Stimulated activated CD4-positive, alpha-beta T cell treated with anti-CD3 and anti-CD28 coated beads, TNF-alpha, amount 100 ng/mL, for 24 hours (primary cell): ENCODE measurements at places on chromosomes 12 and 14.

- DNase-seq, result no peak
Measured at GRCh38 chr14:95211721-95212504, 54.6 kb upstream of the DICER1 start.

DNA sequence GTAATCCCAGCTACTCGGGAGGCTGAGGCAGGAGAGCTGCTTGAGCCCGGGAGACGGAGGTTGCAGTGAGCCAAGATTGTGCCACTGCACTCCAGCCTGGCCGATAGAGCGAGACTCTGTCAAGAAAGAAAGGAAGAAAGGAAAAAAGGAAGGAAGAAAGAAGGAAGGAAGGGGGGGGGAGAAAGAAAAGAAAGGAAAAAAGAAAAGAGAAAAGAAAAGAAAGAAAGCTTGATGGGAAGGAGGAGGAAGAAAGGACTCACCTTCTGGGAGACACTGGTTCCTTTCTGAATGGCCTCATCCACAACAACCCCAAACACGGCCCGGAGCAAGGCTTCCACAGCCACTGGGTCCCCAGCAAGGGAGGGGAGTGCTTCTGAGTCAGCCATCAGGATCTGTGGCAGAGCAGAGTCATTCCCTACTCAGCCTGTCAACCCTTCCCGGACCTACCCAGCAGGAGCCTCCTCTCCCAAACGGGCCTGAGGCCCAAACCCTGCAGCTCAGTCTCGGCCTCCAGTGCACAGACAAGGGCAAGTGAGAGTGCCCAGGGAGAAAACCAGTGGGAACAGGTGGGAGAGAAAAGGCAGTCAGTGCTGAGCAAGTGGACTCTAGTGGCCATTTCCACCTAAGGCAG lies 7.3 kb upstream of the ZNF740 start:
- DNase-seq, result no peak

GRCh38 chr12:117149431-117149830 lies 40.8 kb downstream of the FBXO21 start:
- DNase-seq, result no peak

GRCh38 chr12:115667116-115667515 lies 610.4 kb downstream of the MED13L start:
- DNase-seq, result no peak

DNA sequence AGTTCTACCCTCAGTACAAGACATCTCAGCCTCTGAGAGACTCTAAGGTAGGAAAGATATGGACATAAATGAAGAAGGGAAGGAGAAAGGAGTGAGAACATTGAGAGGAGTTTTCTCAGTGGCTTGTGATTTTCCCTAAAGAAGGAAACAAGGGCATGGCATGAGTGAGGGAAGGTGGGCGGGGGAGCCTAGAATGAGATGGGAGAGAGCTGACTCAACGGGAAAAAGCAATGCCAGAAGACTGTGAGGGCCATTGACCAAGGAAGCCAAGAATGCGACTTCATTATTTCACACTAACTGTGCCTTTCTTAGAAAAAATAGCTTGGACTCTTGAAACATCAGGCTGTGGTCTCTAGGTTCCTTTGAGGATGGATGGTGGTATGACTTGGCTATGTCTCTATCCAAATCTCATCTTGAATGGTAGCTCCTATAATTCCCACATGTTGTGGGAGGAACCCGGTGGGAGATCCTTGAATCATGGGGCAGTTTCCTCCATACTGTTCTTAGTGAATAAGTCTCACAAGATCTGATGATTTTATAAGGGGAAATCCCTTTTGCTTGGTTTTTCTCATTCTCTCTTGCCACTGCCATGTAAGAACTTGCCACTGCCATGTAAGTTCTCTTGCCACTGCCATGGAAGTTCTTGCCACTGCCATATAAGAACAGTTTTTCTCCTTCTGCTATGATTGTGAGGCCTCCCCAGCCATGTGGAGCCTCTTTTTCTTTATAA lies 279.6 kb downstream of the NUAK1 start:
- DNase-seq, result no peak

- DNase-seq, result no peak
Measured at GRCh38 chr14:23183479-23183878, at the start of gene SLC7A8. Gene SLC7A8 (minus strand): TSS chr14:23183660. CDS start chr14:23182914, 746 bp downstream.

DNA sequence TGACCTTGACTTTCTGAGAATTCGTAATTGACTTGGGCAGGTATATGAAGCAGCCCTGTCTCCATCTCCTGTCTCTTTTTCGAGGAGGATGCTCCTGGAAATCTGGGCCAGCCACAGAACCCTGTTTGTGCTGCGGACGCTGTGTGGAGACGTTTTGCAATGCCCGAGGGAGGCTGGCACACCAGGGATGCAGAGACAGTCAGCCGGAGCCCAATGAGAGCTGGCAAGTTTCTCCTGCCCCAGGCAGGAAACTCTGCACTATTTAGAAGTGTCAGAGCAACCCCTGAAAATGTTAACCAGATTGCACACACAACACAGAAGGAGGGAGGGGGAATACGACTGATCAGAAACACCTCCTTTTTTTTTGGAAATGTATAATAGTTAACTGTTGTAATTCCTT lies 103.2 kb upstream of the DYRK2 start:
- DNase-seq, result no peak

- DNase-seq, result no peak
Measured at GRCh38 chr14:32472512-32473463, 143.7 kb downstream of the AKAP6 start.

DNA sequence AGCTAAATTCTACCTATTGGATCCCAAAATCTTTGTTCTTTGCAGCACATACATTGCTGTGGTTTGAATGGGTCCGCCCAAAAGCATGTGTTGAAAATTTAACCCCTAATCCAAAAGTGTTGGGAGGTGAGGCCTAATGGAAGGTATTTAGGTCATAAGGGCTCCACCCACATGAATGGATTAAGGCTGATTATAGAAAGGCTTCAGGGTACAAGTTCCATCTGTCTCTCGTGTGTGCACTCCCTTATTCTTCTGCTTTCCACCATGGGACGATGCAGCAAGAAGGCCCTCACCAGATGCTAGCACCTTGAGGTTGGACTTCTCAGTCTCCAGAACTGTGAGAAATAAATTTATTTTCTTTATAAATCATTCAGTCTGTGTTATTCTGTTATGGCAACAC lies 190.9 kb downstream of the SOX5 start:
- no peak for DNase-seq
